ENCODE measurements at places on chromosomes 3 and 15.

- no peak for DNase-seq
Observed at GRCh38 chr3:43686700-43687498, 3.8 kb upstream of the ABHD5 start.

DNA sequence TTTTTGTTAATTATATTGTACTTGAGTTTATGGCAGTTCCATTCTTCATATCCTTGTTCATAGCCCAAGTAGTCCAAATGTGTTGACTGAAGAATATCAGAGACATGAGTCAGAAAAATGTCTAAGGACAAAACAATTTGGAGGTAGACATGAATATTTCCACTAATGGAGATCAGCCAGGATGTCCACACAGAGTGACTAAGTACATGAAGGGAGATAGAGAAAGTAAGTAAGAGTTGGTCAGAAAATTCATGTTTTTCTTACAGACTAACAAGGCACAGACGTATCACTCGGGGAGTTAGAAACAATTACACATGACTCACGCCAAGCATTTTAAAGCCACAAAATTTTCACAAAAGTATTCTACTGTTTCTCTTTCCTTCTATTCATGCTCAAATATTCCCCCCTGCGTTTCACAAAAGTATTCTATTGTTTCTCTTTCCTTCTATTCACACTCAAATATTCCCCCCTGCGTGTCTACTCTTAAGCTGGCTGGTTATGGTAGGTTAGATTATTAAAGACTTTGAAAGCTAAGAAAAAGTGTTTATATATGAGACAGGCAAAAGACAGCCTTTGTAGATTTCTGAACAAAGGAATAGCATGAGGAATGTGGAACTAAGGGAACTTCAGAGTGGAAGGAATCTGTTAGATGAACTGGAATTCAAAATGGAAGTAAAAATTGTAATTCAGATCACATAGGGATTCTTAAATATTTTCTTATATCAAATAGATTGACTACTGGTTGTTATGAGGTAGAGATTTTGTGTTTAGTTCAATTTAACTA is 648.7 kb upstream of the CCDC54 start:
- no peak for DNase-seq

- no peak for DNase-seq
Observed at GRCh38 chr3:113736548-113737089, 9.4 kb downstream of the NAA50 start.

GRCh38 chr3:17040990-17041377 is 156.2 kb downstream of the PLCL2 start:
- no peak for DNase-seq

GRCh38 chr15:53833134-53833624 is 73.7 kb upstream of the WDR72 start:
- no peak for DNase-seq

DNA sequence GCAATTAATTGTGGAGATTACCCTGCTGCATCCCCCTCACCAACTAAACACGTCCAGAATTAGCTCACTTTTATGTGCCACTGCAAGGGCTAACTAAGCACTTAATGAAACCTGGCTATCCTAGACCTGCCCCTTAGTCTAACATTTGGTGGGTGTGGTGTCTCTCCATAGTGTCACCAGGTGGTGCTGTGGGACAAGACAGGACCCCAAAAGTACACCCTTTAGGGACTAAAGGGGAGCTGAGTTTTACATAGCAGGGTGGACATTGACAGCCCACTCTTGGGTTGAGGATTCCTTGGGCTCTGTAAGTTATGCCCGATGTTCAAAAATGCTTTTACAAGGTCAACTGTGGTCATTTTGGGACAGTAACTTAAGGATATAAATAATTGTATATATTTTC is 5.7 kb downstream of the DUT start:
- no peak for DNase-seq

- no peak for DNase-seq
Observed at GRCh38 chr3:157100096-157100477, 59.9 kb downstream of the CCNL1 start.

DNA sequence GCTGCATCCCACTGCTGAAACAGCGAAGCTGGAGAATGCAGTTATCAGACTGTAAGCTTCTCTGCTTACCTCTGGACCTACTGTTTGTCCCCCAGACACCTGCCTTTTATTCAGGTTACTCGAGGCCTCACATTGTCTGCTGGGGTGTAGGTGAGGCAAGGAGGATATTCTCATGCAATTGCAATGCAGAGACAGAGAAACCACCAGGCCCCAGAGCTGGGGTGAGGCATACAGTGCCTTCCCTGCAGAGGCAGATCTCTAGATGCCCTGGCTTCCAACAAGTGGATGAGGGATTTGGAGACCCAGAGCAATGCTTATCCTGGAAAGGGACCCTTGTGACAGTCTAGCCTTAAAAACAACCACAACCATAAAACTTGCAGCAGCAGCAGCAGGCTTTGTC is 263.4 kb upstream of the ST8SIA2 start:
- DNase-seq = peak; percentile 64

- no peak for DNase-seq
Observed at GRCh38 chr3:17585394-17586325, 156.8 kb downstream of the TBC1D5 start.

GRCh38 chr3:42067326-42067725 is 23.8 kb upstream of the TRAK1 start:
- DNase-seq = no peak

GRCh38 chr15:37080261-37080921 is 20.0 kb downstream of the MEIS2 start:
- no peak for DNase-seq

DNA sequence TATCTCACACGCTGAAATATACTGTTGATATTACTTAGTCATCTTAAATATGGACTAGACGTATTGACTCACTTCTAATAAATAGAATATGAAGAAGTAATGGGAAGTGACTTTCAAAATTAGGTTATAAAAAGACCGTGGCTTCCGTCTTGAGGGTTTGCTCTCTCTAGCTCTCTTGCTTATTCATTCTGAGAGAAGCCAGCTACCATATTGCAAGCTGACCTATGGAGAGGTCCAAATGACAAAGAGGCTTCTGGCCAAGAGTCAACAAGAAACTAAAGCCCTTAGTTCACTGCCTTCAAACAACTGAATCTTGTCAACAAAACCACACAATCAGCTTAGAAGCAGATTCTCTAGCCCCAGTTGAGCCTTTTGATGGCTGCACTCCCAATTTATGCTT is 46.1 kb downstream of the SLC9C1 start:
- DNase-seq = no peak

GRCh38 chr15:42355291-42355690 is 4.0 kb upstream of the CAPN3 start:
- no peak for DNase-seq

- DNase-seq = no peak
Observed at GRCh38 chr15:79248183-79248582, 34.3 kb upstream of the ANKRD34C start.

GRCh38 chr15:34716111-34716510 is 38.7 kb downstream of the GJD2 start:
- DNase-seq = no peak

DNA sequence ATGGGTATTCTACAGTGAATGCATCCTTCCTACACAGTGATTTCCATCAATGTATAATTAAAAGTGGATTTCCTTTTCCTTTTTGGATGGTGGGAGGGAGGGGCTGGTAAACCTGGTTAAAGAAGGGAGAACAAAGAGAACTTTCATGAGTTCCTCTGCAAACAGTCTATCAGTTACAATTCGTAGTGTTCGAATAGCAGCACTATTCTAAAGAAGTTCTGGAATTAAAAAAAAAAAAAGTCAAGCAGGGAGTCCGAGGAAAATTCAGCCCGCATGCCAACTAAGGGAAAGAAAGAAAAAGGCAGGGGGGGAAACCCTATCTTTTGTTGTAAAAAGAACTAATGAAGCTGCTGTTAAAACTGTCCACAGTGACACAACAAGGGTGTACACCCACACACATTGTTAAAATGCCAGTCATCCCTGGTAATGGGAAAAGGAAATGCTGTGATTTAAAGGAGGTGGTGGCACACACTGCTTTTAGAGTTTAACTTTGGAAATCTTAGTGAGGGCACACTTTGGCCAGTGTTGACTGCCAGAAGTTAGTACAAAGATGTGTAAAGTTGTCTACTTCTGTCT is 521.2 kb downstream of the ZIC1 start:
- peak; percentile 61 for DNase-seq

DNA sequence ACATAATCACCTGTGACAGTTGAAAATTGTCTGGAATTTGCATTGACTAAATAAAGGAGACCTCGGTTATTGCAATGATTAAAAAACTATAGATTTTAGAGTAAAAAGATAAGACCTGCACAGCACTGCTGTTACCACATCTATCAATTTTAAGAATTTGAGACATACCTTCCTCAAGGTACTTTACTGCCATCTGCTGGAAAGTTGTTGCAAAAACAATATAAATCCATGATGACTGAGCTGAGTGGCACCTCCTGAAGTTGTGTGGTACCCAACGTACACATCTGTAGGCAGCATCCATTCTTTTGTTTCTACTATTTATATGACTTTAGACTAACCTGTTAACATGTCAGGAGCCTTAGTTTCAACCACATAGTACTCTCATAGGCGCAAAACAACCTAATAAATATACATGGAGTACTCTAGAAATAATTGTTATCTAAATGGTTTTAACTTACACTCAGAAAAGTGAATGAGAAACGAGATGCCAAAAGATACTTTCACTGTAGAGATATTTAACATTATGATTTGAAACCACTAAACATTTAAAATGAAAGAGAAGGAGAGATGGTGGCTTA is 106.7 kb downstream of the GHSR start:
- DNase-seq = no peak

Measured in islet precursor cell (in vitro differentiated cells).